HS-27A (cell line): ENCODE measurements at places on chromosomes 7 and 10.
A peak's percentile ranks its signal among the peaks of the same experiment; 100 is the strongest.

- DNase-seq: no peak
Observed at GRCh38 chr10:24462291-24462813, 253.4 kb downstream of the KIAA1217 start.

DNA sequence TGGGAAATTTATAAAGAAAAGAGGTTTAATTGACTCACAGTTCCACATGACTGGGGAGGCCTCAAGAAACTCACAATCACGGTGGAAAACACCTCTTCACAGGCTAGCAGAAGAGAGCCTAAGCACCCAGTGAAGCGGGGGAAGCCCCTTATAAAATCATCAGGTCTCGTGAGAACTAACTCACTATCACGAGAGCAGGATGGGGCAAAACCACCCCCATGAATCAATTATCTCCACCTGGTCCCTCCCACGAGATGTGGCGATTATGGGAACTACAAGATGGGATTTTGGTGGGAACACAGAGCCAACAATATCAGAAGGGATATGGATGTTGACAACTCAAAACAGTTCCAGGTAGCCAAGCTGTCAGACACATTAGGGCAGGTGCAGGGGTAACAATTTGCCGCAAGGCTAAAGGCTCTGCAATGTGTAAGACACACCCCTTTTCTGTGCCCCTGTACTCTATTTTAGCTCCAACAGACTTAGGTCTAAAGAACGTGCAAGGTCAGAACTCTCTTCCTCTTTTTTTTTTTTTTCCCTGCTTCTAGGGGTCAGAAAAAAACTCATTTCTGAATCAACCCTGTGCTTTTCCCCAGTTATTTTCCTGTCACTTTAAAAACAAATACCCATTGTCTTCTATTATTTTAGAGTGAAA lies 30.7 kb upstream of the RBM20 start:
- DNase-seq: no peak

GRCh38 chr7:23532490-23533237 lies 883 bp upstream of the TRA2A start:
- no peak for DNase-seq

DNA sequence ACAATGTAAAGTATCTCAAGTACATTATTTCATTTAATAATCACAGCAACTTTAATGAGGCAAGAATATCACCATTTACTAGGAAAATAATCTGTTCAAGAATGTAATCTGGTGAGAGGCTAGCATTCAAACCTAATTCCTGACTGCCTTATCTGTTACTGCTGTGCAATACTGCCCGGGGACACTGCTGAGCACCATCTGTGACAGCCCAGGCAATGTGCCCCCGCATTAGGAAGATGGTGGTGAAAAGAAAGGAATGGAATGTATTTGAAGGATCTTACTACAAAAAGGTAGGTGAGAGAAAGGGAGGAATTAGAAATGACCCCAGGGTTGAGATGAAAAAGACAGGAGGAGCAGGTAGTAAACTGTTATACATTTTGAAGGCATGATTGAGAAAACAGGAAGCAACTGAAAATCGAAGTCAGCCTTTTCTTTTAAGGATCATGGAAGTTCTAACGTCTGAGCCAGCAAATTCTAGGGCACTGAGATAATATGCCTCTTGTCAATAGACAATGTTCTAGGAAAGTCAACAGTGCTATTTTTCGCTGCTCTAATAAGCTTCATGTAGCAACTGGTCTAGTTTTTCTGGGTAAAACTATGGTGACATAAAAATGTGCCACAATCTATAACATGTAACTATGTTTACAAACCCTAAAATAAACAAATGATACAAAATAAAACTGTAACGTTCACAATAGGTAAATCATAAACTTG lies 90.4 kb downstream of the ETV1 start:
- no peak for DNase-seq

DNA sequence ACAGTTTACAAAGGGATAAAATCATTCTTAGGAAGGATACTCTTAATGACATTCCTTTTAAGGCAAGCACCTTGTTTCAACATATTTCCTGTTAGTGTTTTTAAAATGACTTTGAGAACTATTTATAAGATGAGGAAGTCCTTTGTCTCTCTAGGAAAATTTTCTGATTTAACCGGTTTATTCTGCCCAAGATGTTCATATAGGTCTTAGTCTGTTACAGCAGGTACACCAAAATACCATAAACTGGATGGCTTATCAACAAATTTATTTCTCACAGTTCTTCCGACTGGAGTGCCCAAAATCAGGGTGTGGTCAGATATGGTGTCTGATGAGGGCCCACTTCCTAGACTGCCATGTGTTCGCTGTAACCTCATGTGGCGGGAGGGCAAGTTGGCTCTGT lies 77.9 kb downstream of the GSAP start:
- no peak for DNase-seq

DNA sequence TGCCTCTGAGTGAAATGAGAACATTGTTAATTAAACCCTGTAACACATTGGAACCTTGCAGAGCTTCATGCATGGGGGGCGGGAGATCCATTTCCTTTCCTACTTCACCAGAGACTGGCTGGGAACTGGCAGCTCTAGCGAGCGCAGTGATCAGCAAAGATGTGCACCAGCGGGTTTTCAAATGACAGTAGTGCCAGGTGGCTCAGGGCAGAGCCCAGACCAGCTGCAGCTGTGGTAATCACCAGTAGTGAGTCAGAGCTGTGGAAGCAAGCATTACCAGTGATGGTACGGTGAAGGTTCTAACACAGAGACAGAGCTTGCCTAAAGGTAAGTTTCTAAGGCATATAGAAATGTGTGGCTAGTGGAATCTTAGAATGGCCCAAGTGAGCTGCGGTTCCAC lies 1009.7 kb upstream of the CELF2 start:
- DNase-seq: no peak

GRCh38 chr10:72133517-72133916 lies 45.2 kb upstream of the SPOCK2 start:
- peak; percentile 12 for DNase-seq

GRCh38 chr7:73504017-73504416 lies 18.1 kb downstream of the BAZ1B start:
- DNase-seq: no peak

- DNase-seq: no peak
Observed at GRCh38 chr7:144884896-144885295, 49.0 kb upstream of the TPK1 start.

GRCh38 chr7:84837405-84837804 lies 349.5 kb downstream of the SEMA3D start:
- no peak for DNase-seq

DNA sequence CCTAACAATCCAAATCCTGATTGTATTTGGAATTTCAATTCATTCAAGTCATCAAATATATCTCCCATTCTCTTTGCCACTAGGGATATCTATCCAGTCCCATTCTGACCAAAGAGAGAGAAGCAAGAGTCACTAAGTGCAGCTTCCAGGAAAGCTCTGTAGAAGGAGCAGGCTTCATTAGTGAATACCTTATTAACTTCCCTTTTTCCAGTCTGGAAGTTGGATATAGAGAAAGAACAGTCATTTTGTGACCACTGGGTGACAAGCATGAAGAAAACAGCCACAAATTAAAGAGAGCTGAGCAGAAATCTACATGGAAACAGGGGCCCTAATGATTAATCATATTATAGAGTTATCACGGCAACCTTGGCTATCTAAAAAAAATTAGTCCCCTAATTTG lies 190.7 kb upstream of the ADO start:
- no peak for DNase-seq

GRCh38 chr7:75983471-75984129 lies 10.8 kb downstream of the TMEM120A start:
- no peak for DNase-seq

DNA sequence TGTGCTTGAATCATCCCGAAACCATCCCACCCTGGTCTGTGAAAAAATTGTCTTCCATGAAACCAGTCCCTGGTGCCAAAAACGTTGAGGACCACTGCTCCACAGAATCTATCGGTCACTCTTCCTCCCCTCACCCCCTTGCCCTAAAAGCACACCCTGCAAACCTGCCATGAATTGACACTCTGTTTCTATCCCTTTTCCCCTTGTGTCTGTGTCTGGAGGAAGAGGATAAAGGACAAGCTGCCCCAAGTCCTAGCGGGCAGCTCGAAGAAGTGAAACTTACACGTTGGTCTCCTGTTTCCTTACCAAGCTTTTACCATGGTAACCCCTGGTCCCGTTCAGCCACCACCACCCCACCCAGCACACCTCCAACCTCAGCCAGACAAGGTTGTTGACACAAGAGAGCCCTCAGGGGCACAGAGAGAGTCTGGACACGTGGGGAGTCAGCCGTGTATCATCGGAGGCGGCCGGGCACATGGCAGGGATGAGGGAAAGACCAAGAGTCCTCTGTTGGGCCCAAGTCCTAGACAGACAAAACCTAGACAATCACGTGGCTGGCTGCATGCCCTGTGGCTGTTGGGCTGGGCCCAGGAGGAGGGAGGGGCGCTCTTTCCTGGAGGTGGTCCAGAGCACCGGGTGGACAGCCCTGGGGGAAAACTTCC lies 784 bp upstream of the SERPINE1 start:
- no peak for DNase-seq

DNA sequence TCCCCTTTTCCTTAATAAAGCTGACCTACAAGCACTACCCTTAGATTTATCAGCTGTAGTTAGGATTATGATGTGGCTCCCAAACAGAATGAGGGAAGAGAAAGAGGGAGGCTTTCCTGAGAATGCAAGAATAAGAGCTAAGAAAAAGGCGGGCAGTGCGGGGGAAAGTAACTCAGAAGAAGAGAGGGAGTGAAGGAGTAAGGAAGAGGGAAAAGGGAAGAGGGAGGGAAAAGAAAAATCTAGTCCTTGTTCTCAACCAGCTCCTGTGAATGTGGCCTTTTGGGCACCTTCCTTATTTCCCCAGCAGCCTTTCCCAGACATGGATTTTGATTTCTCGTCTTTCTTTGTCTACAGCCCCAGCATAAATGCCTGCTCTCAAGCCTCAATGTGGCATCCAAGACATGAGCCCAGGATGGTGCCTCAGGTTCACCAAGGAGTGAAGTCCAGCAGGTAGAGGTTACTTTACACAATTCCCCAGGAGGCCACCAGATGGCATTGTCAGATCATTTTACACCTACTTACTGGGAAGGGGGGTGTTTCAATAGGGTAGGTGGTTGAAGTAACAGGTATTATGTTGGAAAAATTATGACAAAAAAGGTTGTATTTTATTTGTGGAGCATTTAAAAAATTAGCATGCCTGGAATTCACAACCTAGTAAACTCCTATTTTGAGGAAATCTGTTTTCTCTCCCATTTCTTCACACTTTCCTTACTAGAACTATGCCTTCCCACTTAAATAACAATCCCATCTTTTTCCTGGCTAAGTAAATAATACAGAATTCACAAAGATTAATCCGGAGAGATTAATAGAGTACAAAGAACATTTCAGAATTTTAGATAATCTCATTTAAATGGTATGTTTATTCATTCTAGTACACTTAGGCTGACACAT lies 106.5 kb downstream of the HTR7 start:
- peak; percentile 5 for DNase-seq

GRCh38 chr10:17912754-17913153 lies 39.0 kb upstream of the SLC39A12 start:
- no peak for DNase-seq

DNA sequence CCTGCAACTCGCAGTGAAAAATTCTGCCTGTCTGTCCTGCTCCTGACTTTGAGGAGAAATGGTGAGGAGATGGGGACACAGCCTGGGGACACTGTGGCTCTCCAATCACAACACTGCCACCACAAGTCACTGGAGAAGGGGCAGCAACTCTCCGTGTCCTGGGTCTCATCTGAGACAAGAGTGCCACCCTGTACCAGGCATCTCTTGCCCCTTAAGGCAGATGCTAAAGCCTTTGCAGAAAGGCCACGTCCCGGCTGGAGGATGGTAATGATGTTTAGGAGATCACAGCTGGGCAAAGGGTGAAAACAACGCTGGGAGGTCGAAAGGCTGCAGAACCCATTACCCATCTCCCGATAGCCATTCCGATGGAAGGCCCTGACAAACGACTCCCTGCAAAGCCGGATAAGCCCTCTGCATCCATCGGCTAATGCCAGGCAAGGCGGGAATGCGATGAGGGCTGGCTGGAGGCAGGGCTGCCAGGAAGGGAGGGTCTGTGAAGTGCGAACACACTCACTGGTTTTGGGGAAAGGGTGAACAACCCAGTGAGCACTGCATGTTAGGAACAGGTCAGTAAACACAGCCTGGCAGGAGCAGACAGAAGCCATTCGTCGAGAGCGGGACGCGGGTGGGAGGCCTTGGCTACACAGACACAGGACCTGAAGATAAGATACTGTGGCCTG lies 190.8 kb downstream of the ADARB2 start:
- DNase-seq: no peak

- DNase-seq: no peak
Observed at GRCh38 chr7:74439541-74439940, 14.2 kb upstream of the GTF2IRD1 start.

DNA sequence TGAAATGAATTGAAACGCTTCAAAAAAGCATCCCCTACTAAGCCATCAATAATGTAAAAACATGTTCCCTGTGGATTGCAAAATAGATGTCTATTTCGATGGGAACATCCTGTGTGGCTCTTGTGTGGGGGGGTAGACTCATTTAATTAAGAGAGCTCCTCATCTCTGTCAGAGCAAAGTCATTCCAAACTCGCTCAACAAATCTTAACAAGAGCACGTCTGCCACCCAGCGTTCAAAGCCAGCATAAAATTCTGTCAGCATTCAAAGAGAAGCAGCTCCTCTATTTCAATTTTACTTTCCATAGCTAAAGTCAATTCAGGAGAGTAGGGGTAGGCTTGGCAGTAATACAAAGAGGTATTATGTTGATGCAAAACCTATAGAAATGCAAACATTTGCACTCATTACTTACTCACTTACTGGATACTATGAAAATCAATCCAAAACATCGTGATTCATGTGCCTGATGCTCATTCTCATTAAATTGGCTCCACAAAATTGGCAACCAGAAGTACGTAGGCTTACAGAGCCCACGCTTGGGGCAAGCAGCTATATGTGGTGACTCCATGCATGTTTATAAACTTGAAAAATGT lies 114.9 kb downstream of the IPMK start:
- no peak for DNase-seq

- no peak for DNase-seq
Observed at GRCh38 chr10:100632027-100632426, 96.3 kb downstream of the HIF1AN start.

- DNase-seq: no peak
Observed at GRCh38 chr10:6221971-6222751, 19.4 kb downstream of the PFKFB3 start.

- DNase-seq: peak; percentile 34
Observed at GRCh38 chr7:29564496-29565223, 1.0 kb downstream of the PRR15 start.

GRCh38 chr10:84727398-84727797 lies 399.0 kb downstream of the CCSER2 start:
- DNase-seq: no peak

DNA sequence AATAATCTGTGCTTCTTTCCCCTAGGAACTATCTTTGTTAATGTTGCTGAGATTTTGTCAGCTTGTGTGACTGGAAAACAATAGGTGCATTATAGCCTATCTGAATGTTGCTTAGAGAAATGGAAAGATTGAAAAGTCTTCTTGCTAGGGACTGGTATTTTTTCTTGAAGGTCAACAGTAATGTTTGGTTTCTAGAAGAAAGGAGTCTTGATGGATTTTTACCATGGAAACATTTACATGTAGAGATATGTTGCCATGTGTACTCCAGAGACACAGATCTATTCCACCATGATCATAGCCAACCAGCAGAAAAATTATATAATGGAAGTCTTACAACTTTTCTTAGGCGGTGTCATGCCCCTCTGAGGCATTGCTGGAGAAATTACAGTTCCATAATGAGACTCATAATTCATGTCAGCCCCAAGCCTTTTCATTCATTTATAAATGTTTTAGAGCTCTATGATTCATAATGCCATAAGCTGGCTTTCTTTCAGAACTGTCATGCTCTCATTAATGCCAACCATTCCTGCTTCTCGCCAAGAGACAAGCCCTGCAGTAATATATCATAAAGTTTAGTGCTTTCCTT lies 175.1 kb upstream of the PTPRZ1 start:
- DNase-seq: no peak

GRCh38 chr10:97547271-97547600 lies 25.3 kb upstream of the ANKRD2 start:
- no peak for DNase-seq
